ENCODE measurements at places on chromosomes 13 and 19. TPM values are rescaled to one million over a fixed set of nuclear protein-coding genes. Genes with fewer than 3 reads are reported as not detected.

DNA sequence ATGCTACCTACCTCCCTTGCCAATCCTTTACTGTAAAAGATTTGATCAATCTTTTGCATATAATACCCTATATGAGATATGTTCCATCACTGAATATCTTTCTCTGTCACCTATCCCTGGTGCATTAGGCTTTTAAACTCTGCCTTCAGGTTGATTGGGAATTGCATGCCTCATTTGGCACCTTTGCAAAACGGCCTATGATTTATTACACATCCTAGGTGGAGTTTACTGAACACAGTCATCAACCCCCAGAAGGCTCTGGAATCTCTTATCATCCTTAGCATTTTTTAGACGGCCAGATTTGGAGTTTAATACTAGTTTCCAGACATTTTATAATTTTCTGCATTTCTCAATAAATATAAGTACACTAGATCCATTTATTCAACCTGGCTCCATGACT is 448.4 kb upstream of the SLC10A2 start:
- DNase-seq = no peak

- DNase-seq = no peak
Observed at GRCh38 chr19:29079356-29080032, 133.5 kb downstream of the UQCRFS1 start.

DNA sequence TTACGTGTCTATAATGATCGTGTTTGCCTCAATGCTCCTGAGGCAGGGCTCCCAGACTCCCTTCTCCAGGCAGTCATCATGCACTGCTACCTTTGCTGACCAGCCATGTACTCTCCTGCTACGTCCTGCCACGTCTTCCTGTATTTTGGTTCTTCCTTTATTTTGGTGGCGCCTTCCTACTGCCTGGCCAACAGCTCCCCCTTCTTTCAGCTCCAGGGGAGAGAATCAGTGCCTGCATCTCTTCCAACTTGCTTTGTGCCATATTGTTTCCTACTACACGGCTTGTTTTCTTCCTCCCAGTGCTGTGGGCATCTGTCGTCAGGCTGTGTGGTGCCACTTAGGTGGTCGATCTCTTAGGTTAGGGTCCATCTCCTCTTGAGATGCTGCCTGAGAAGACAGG is 96.2 kb downstream of the FGF9 start:
- DNase-seq = no peak

The MAMSTR gene
- 0.58 TPM for polyA plus RNA-seq

GRCh38 chr19:4830768-4831265 is 695 bp downstream of the TICAM1 start:
- no peak for DNase-seq

GRCh38 chr19:14582894-14583340 is at the start of gene CLEC17A:
Gene CLEC17A, plus strand, starts transcription at chr19:14583084. Its CDS starts 77 bp downstream, at chr19:14583161.
- no peak for DNase-seq

- DNase-seq = no peak
Observed at GRCh38 chr19:3366753-3367627, 607 bp downstream of the NFIC start.

DNA sequence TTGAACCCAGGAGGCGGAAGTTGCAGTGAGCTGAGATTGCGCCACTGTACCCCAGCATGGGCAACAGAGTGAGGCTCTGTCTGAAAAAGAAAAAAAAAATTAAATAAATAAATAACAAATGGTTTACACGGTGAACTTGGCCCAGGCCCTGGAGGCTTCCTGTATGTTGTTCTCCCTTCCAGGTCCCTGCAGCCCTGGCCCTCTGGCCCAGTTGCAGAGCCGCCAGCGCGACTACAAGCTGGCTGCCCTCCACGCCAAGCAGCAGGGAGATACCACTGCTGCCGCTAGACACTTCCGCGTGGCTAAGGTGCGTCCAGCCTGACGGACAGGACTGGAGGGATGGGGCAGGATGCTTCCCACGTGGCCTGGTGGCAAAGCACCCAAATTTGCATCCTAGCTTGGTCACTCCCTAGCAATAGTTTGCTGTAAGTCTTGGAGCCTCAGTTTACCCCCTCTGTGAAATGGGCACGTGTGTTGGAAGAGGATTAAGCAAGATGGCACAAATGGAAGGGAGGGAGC is 11.9 kb downstream of the CC2D1A start:
- no peak for DNase-seq

- DNase-seq = no peak
Observed at GRCh38 chr19:56972291-56972841, 131.8 kb upstream of the PEG3 start.

The LGALS7B gene
- not detected for polyA plus RNA-seq

GRCh38 chr13:66347486-66348117 is 882.5 kb downstream of the PCDH9 start:
- DNase-seq = no peak

Measured in AG04450 (cell line).